ENCODE measurements at places on chromosomes 5 and 9.

GRCh38 chr5:1946776-1947175, 64.1 kb upstream of the IRX4 start:
- DNase-seq, result no peak

DNA sequence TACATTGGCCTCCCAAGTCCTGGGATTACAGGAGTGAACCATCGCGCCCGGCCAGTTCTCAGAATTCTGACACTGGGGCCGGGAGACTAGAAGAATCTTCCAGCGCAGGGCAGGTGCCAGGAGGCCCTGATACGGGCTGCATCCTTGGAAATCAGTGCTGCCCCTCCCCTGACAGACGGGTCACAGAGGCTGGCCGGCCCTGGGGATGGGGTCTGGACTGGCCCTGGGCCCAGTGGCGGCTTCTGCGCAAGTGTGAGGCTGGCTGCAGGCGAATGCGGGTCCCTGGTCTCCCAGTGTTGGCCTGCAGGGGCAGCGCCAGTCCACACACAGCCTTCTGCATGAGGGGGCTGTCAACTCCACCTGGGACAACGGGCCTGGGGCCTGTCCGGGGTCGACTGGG, 831 bp upstream of the TBC1D9B start:
- DNase-seq, result no peak

GRCh38 chr9:125626187-125626586, 80.8 kb downstream of the MAPKAP1 start:
- DNase-seq, result no peak

DNA sequence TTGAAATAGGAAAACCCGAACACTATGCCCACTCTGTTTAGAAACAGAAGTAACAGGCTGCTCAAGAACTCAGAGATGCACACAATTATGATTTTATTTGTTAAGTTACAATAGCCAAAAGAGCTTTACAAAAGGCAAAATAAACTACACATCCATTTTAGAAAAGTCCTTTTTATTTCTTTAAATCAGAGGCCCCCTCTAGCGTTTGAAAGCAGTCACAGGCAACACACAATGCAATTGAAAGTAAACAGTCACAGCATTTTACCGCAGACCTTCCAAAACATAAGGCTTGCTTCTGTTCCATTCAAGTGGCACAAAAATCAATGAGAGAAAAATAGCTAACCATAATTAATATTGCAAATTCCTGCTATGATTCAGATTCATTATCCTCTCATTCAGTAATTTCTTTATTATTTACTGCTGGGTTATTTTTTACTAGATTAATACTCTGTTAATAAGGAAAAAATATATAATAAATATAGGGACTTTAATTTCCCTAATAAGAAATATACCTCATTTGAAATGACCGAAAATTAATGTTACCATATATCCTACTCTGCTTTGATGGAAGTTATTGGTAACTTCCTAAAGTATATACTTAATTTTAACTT, 78.3 kb downstream of the CEP120 start:
- no peak for DNase-seq

- no peak for DNase-seq
These were observed 8.5 kb upstream of the CRB2 start for GRCh38 chr9:123347289-123348060.

DNA sequence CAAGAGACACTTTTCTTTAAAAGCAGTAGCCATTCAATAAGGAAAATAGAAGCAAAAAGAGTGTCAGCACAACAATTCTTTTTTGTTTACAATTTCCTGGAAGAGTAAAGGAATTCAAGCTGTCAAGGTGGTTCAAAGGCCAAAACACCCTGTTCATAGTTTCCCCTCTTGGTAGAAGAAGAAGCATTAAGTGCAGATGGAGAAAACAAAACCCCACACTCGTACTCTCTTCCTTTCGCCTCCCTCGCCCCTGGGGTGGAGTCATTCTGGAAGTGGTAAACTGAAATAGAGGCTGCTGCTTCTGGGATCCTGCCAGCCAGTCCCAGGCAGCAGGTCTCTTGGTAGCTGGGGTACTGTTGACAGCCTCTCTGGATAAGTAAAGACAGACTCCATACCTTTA, 105.0 kb downstream of the ANKRD55 start:
- no peak for DNase-seq

DNA sequence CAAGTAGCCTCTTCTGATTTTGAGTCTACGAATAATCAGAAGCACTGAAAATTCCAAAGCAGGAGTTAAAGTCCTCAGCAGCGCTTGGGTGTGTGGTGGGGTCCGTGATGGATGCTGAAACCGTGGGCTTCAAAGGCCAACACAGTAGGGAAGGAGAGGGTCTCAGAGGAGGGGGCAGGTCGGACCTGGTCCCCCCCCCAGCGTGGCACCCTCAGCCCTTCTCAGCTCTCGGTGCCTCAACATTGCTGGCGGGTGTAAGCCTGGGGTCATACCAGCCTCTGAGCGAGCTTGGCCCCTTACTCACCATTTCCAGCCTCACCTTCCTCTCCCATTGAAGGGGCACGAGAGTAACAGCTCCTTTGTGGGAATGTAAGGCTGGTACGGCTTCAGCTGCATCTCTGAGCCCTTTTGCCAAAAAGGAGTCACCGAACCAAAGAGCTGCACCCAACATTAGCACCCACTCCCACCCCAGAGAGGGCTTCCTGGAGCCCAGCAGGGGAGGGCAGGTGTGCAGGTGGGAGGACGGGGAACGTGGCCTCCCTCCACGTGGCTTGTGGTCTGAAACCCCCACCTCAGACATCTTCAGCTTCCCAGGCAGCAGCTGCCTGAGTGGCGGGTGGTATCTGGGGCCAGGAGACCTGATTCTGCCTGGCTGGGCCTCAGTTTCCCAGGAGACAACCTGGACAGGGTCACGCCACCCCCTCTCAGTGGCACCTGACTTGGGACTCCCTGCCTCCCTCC, 6.7 kb upstream of the LCN1 start:
- no peak for DNase-seq

GRCh38 chr9:34689116-34689470, 2.0 kb downstream of the CCL19 start:
- no peak for DNase-seq

DNA sequence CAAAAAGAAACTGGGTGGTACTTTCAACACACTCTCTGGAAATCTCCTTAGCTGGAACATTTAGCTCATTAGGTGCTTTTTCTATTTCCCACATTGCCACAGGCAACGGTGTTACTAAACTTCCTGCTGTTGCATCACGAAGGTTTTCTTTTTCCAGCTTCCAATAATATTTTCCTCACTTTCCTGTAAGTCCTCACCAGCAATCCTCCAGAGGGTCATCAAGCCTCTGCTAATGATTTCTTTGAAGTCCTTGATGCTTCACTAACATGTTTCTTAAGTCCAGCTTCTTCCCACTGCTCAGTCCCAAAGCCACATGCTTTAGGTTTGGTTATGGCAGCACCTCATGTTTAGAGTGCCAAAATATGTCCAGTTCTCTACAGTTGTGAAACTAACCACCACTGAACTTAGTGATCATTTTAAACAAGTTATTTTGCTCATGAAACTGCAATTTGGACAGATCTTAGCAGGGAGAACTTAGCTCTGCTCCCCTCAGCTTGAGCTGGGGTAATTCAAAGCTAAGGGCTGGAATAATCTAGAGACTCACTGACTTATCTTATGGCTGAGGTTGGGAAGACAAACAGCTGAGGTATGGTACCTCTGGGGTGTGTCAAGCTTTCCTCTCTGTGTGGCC, 39.9 kb upstream of the RETREG1 start:
- DNase-seq, result no peak

DNA sequence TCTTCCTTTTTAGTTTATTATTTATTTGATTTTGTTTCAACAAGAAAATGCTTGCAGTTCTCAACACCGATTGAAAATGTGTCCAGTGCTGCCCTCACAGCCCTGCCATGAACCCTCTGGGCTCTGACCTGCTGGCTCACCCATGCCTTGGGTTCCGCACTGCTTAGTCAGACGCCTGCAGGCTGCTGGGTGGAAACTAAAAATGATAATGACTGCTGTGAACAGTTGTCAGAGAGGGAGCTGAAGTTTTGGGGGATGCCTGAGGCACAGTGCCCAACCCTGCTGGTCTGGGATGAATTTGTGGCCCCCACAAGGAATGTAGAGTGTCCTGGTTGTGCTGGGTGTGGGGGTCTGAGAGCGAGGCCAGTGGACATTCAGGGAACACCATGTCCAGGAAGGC, 22.2 kb upstream of the CFAP157 start:
- no peak for DNase-seq

DNA sequence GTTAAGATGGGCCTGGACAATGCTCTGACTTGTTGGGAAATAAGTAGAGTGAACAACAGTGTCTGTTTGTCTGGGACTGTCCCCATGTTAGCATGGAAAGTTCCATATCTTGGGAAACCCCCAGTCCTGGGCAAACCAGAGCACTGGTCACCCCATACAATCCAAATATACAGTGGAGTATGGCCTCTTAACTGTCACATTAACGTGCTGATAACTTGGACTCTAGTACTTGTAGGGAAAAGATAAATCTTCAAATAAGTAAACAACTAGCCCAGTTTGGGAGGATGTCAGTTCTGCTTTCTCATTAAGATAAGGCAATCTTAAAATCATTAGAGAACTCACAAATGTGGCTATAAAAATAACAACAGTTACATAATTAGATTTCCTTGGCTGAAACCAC, 47.6 kb upstream of the JAK2 start:
- no peak for DNase-seq

DNA sequence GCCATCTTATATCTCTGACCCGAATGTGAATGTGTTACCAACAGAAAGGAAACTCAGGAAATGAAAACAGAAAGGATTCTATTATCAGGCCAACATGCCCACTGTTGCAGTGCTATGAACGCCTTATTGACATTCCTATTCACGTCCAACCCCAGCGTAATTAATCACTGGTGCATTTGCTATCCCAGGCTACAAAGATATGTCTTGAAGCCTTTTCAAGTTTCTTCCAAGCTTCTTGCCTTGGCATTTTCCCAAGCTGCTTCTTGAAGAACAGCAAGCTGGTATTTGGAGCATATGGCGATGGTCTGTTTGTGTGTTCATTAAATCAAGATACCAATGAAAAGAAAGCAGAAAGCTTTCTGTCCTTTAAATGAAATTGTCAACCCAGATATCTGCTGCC, 579.2 kb upstream of the ZNF462 start:
- DNase-seq, result no peak

GRCh38 chr9:107751567-107752210, 262.1 kb upstream of the KLF4 start:
- no peak for DNase-seq

DNA sequence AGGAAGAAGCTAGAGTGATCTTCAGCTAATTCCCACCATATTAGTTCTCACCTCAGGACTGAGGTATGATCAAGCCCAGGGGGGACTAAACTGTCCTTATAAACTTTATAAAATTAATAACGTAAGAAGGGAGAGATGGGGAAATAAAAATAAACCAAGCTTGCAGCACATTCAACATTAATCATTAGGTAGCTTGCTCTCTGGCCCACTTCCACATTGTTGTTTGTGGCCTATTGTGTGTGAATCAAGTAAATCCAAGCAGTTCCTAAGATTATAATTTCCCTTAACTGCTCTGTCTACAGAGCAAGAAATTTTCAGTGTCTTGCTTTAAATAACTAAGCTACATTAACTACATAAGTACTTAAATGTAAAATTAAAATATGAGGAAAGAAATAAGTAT, 131.3 kb upstream of the ABCA1 start:
- no peak for DNase-seq

DNA sequence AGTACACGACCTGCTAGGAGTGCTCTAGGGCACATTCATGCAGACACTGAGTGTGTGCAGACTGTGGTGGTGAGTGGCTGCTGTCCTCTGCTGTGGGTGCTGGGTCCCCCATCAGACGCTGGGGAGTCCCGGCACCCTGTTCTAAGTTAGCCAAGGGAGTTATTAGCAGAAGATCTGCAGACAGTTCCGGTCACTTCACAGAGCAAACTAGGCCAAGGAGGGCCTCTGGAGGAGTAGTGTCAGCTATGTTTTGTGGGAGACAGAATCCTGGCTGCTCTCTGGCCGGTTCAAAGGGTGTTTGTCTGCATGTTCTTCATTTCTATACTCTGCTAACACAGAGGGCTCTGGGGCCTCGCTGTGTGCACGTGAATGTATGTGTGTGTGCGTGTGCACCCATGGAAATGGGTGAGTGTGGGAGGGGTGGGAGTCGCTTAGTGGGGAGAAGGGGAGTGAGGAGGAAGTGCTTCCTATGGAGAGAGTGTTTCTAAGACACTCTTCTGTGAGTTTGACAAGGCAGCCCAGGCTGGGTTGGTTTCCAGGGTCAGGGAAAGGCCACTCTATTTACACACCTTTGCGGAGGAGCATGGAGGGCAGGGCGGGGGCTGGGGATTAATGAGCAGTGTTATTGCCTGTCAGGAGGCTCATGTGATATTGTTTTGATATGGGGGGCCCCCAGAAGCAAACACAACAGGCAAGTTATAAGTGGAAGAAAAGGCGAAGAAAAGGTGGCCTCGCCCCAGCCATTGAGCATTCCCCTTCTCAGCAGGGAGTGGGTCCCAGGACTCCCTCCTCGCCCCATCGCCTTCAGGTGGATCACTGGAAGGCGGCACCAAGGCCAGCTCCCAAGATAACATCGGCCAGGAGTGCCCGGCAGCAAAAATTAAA, 68.9 kb downstream of the MACROH2A1 start:
- DNase-seq, result no peak

- no peak for DNase-seq
These were observed 1.4 kb downstream of the NRG2 start for GRCh38 chr5:140041492-140042392.

DNA sequence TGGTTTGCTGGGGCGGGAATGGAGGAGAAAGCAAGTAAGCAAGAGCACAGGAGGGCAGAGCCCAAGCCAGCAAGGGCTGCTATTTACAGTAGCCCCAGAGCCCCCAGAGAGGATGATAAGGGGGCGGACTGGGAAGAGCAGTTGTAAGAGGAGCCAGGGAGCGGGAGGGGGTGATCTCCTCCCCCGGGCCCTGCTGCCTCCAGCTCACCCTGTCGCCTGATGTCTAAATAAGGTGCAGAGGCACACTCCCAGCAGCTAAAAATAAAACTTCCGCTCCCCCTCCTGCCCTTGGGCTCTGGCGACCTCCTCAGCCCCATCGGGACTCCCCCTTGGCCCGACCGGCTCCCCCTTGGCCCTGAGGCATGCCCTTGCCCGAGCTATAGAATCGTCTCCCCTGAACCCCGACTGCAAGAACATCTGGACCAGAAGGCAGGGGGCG, 14.4 kb upstream of the CCDC69 start:
- no peak for DNase-seq

DNA sequence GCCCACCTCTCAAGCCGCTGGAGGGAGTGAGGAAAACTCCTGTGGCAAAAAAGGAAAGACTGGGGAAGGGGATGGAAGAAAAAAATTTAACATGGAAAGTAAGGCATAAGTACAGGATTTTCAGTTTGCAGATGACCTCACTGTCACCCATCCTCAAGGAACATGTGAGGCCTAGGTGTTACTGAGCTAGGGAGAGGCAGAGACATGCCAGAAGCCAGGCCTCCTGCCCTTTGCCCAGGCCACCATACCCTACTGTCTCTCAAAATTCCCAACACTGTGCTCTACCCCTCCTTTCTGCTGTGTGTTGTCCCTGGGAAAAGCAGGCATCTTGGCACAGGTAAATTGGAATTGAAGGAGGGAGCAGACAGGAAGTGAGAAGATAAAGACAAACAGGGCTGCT, 4.4 kb upstream of the MGAT1 start:
- DNase-seq, result no peak
